Ureter (tissue), 1 donor: ENCODE measurements at places on chromosomes 6 and 20.
A peak's percentile ranks its signal among the peaks of the same experiment; 100 is the strongest.

DNA sequence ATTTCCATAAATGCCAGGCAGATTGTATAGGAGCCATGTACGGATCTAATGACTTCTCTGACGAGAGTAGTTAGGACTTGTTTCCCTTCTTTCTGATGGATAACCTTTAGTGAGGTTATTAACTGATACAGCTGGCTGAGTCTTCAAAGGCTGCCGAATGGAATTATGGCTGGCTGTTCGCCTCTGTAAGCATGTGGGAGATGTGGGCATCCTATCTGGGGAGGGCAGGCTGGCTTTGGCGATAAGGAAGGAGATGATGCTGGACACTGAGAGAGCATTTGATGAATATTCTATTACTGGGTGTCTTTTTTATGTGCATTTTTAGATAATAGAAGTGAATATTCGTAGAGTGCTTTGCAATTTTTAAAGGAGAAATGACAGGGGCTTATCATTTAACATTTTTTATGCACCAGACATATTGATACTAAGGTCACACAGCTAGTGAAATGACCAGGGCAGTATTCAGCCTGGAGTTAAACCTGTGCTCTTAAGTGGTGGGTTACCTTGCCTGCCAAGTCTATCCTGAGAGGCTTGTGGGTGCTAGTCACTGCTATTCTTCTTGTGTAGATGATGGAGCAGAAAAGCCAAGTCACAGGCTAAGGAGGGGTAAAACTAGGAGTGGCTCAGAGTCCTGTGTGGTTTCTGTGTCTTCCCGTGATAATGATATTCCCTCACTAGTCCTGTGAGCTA, 3.1 kb downstream of the PBOV1 start:
- no peak for DNase-seq

GRCh38 chr20:18999086-18999485, 185.5 kb downstream of the SCP2D1 start:
- no peak for DNase-seq

GRCh38 chr20:59518881-59519706, 85.2 kb upstream of the PHACTR3 start:
- no peak for DNase-seq

DNA sequence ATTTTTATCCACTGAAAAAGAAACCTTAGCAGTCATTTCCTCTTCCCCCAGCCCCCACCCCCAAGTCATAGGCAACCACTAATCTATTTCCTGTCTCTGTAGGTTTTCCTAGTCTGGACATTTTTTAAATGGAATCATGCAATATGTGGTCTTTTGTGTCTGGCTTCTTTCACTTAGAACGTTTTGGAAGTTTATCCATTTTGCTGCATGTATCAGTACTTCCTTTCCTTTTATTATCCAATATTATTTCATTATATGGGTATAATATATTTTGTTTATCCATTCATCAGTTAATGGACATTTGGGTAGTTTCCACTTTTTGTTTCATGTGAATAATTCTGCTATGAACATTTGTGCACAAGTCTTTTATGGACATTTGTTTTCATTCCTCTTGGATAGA, 99.3 kb upstream of the BMP5 start:
- no peak for DNase-seq

DNA sequence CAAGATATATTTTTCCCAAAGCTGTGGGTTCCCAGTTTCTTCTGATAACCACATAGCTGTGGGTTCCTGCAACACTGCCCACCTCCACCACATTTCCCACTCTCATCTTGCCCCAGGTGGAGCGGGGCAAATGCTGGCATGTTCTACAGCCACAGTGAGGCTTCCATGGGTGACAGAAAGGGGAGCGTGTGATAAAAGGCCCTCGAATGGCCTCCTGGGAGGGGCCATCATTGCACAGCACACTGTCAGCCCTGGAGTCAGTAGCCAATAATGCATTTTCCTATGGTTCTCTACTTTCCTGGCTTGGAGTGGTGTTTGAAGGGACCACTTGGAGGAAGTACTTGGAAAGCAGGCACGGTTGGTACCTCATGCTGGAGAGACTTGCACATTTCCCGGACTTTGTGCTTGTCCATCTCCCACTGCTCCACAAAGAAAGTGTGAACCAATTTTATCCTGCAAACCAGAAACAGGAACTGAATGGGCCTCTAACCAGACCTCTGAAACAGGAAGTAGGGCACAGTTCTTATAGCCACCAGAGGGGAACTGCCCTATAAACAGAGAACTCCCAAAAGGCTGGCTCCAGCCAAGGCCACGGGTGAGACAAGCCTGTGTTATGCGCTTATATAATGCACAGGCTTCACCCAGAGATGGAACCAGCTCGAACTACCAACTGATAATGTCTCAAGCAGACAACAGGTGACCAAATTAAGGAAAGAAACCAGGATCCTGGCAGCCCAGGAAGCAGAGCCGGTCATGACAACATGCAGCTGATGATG, 8.6 kb downstream of the MAP3K5 start:
- no peak for DNase-seq

- DNase-seq, result peak; percentile 60
These were observed 4.0 kb downstream of the VARS1 start for GRCh38 chr6:31791324-31792089.
